Eye (tissue), 1 donor: ENCODE measurements at places on chromosomes 13 and 19.

- DNase-seq: peak; percentile 83
Observed at GRCh38 chr19:41993612-41994483, at the start of gene ATP1A3. Gene ATP1A3, minus strand, starts transcription at chr19:41994230. Its CDS starts 154 bp downstream, at chr19:41994076.

- DNase-seq: no peak
Observed at GRCh38 chr13:47049276-47049989, 152.6 kb upstream of the HTR2A start.

GRCh38 chr13:48302871-48303358 lies 636 bp upstream of the RB1 start:
- DNase-seq: no peak

DNA sequence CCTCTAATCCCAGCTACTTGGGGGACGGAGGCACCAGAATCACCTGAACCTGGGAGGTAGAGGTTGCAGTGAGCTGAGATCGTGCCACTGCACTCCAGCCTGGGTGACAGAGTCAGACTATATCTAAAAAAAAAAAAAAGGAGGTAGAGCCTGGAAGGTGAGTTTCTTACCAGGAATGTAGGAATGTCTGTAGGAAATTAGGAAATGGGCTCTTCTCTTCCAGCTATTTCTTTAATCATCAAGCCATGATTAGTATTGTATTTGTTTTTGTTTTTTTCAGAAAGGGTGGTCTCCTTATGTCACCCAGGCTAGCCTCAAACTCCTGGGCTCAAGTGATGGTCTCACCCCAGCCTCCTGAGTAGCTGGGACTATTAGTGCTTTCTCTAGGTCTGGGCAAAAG lies 26.3 kb upstream of the SERP2 start:
- no peak for DNase-seq

DNA sequence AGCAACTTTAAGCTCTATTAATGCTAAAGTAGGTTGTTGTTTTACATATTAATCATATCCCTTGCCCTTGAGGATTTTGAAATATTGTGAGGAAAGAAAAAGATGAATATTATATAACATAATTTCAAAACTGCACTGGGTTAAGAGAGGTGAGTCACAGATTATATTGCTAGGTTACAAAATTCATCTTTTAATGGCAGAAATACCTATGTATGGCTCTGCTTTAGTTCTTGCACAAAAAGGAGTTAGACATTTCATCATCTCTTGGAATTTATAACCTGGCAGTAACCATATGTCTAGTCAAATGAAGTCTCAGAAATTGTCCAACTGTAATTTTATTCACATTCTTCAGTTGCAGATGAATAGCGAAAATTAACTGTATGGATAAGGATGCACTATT lies 2041.1 kb downstream of the OLFM4 start:
- no peak for DNase-seq

- DNase-seq: no peak
Observed at GRCh38 chr19:19544257-19544953, 6.3 kb downstream of the CILP2 start.

DNA sequence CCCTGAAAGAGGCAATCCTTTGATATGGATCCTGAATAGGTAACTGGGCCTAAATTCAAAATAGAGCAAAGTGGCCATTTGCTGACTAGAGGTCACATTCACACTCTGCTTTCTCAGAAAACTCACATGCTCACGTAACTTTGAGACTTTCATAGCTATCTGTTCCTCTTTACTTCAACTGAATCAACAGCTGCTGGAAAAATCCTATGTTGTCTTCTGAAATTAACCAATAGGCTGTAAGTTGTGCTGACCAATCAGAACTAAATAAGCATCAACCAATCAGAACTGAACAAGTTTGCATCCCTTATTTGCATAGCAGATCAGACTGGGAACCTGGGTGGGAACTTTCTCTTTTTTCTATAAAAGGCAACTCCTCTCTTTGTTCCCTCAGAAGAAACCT lies 24.0 kb upstream of the TBC1D4 start:
- DNase-seq: no peak

DNA sequence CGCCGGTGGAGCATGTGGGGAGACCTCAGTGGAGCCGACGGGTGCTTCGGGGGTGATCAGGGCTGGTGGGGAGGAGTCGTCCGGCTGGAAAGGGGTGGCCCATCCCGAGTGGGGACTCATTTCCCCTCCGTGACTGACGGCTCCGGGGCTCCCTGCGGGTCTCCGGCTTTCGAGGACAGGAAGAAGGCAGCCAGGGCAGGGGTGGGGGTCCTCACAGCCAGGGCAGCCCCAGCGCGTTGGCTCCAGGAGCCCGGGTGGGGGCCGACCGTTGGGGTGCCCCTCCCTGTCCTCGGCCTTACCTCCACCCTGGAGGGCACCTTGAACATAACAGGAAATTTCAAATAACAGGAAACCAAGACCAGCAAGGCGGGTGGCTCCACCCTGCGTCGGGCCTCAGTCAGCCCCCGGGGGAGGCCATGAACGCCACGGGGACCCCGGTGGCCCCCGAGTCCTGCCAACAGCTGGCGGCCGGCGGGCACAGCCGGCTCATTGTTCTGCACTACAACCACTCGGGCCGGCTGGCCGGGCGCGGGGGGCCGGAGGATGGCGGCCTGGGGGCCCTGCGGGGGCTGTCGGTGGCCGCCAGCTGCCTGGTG lies at the start of gene S1PR4:
Gene S1PR4 (plus strand): TSS at position 393 of the 596 bp plus-strand sequence. CDS start 24 bp downstream, at position 417.
- DNase-seq: no peak

- DNase-seq: peak; percentile 64
Observed at GRCh38 chr19:18415178-18415867, 3.9 kb upstream of the SSBP4 start.
